ENCODE measurements at places on chromosomes 6 and 20.

DNA sequence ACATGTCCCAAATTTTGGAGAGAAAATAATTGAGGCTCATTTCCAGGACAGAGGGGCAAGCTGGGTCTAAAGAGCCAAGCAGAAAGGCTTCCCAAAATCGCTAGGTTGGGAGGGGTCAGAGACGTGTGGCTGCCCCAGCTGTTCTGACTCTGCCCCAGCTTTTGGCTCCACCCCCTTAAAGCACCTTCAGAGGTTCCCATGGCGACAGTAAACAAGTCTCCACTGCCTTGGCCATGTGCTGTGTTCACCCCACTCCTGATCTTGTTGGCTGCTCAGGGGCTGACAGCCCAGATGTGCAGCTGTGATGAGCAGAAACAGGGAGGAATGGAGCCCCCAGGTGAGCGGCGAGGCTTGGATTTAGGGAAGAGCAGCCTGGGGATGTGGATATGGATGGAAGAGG lies 72.8 kb upstream of the SPTLC3 start:
- DNase-seq, result no peak

DNA sequence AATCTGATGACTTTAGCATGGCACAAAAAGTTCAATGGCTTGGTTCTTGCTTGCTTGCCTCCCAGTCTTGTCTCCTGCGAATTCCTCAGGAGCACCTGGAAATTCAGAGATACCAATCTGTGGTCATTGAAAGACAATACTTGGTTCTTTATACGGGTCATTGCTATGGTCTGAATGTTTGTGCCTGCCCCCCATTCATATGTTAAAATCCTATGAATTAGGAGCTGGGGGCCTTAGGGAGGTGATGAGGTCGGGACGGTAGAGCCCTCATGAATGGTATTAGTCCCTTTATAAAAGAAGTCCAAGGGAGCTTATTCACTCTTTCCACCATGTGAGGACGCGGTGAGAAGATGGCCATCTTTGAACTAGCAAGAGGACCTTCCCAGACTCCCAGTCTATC lies 721.8 kb downstream of the UTRN start:
- no peak for DNase-seq

DNA sequence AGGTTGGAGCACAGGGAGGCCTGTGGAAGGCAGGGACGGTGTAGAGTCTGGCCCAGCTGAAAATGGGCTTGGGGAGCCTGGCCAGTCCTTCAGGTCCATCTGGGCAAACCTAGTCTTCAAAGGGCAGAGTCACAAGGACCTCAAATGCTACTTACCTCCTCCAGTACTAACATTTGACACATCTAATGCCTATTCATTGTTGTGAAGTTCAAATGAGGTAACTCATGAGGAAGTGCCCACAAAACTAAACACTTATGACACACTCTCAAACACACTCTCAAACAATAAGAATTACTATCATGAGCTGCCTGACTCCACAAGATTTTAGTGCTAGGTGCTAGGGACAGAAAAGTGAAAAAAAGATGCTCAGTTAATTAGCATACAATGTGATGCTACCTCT lies 27.1 kb downstream of the DAAM2 start:
- no peak for DNase-seq

DNA sequence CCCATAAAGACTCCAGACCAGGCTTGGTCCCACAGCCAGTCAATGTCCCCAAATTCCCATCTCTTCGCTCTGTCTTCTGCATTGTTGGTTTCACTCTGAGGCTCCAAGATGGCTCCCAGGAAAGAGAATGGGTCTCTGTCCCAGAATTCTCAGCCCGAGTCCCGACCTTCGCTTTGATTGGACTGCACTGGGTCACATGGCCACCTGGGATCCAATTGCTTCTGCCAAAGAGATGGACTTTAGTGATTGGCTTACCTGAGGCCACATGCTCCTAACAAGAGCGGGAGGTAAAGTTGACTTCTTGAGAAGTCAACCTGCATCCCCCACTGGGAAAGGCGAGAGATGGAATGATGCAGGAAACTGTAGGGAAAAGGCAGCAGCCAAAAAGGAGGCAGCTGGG lies 104.7 kb upstream of the PMEPA1 start:
- DNase-seq, result no peak

GRCh38 chr6:123515715-123516114 lies 121.0 kb downstream of the TRDN start:
- DNase-seq, result peak; percentile 35

- peak; percentile 66 for DNase-seq
These were observed 48.1 kb downstream of the KCNS1 start for GRCh38 chr20:45052698-45053429.

GRCh38 chr6:40674170-40674569 lies 87.0 kb upstream of the LRFN2 start:
- DNase-seq, result no peak

GRCh38 chr6:111865909-111866546 lies 7.2 kb downstream of the FYN start:
- no peak for DNase-seq

DNA sequence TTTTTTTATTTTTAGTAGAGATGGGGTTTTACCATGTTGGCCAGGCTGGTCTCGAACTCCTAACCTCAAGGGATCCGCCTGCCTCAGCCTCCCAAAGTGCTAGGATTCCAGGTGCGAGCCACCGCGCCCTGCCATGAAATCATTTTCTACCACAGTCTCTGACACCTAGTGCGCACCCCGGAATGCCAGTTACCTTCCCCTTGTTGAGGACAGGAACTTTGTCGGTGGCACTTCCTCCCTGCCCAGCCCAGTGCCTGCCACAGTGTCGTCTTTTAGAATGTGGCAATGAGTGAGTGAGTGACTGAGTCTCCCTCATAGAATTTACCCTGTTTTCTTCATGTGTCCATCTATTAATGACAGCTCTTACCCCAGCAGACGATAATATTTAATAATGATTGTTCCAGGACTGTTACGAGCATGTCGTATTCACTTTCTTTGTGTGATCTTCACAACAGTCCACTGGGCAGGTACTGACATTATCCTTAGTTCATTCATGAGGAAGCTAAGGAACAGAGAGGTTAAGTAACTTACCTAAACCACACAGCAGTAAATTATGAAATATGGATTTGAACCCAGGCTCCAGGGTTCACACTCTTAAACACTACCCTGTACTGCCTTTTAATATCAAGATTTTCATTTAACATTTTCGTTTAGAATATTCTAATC lies 1.8 kb downstream of the OSBPL2 start:
- no peak for DNase-seq

DNA sequence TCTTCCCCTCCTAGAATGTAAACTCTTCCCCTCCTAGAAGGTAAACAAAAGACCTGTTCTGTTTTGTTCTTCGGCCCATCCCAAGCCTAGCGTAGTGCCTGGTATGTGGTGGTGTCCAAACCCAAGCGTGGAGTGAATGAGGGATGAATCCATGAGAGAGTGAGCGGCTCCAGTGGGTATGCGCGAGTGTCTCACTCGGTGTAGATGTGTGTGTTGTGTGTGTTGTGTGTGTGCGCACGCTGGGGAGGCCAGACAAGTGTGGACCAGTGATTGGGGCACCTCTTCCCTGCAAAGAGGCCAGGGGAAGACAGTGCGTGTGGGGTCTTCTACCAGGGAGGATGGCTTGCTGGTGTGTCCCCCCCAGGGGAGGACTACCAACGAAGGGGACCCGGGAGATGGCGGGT lies 392 bp upstream of the SLC2A10 start:
- no peak for DNase-seq

Data from stromal cell of bone marrow (primary cell).